Activated CD4-positive, alpha-beta T cell treated with anti-CD3 and anti-CD28 coated beads for 24 hours (primary cell): ENCODE measurements at places on chromosomes 13 and 19.

GRCh38 chr13:112968910-112969691 is at the start of gene MCF2L:
Gene MCF2L (plus strand): TSS chr13:112969214. CDS start chr13:112969380, 166 bp downstream.
- DNase-seq = peak; percentile 44

GRCh38 chr19:1253514-1254080 is 5.2 kb downstream of the MIDN start:
- DNase-seq = no peak

GRCh38 chr19:51726049-51726448 is 2.3 kb upstream of the HAS1 start:
- DNase-seq = no peak

DNA sequence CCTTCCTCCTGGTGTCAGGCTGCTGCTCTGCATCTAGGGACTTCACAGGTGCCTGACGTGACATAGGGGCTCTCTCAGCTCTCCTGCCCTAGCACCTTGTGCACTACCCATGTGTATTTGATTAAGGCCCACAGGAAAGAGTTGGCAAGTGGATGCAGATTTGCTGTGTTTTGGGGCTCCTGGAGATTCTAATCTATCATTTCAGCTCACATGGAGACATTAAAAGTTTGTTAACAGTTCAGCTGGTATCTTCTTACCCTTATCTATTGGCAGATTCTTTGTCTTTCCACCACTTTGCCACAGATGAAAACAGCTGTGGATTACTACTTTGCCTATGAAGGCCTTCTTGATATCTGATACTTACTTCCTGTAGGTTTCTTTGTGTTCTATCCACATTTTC is 41.9 kb downstream of the WASF3 start:
- no peak for DNase-seq

- DNase-seq = no peak
Observed at GRCh38 chr19:50416034-50416977, 2.4 kb upstream of the SPIB start.

GRCh38 chr13:114062754-114063153 is 69.7 kb downstream of the RASA3 start:
- no peak for DNase-seq

DNA sequence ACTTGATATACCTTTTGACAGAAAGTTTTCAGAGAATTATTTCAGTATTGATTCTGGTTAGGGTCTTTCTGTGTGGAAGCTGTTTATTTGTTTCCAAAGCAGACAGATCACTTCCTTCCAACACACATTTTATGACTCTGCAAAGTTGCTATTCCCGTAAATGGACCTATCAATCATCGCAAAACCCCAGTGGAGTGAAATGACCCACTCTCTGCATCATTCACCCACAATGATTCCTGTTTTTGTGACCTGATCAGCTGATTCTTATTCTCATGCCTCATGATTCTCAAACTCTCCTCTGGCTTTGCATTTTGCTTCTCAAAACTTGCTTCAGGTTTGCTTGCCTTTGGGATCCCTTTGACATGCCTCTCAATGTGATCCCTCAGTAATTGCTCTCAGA is 453.7 kb downstream of the PCDH17 start:
- no peak for DNase-seq

DNA sequence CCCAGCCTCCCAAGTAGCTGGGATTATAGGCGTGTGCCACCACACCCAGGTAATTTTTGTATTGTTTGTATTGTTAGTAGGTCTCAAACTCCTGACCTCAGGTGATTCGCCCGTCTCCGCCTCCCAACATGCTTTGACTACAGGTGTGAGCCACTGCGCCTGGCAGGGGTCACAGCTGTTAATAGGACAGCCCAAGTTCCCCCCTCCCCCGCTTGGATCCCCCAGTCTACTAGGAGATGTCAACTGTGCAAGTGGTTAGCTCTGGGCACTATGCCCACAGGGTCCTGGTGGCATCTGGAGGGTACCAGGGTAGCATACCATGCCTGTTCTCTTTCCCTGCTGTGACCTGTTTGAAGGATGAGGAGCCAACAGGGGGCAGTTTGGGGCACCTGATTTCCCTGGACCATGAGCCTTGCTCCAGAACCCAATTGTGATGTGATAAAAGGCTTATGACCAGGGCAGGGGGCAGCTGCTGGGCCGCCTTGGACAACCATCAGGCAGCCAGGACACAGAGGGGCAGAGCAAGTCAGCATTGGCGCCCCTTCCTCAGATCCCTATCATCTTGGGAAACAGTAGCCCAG is at the start of gene TSPAN16:
TSS of gene TSPAN16 (plus strand) at position 496 of the 581 bp plus-strand sequence. CDS start 138 bp downstream, outside the sequence.
- DNase-seq = no peak

DNA sequence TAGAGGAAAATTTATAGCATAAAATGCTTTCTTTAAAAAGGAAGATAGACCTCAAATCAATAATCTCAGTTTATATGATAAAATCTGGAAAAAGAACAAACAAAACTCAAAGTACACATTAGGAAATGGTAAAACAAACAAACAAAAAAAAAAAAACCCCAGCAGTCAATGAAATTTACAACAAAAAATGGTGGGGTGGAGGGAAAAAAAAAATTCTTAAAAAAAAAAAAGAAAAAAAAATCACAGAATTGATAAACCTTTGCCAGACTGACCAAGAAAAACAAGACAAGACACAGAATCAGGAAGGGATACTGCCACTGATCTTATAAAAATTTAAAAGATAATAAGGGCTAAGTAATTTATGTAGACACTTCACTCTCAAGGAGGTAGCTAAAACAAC is 11.2 kb downstream of the TUBGCP3 start:
- DNase-seq = no peak

DNA sequence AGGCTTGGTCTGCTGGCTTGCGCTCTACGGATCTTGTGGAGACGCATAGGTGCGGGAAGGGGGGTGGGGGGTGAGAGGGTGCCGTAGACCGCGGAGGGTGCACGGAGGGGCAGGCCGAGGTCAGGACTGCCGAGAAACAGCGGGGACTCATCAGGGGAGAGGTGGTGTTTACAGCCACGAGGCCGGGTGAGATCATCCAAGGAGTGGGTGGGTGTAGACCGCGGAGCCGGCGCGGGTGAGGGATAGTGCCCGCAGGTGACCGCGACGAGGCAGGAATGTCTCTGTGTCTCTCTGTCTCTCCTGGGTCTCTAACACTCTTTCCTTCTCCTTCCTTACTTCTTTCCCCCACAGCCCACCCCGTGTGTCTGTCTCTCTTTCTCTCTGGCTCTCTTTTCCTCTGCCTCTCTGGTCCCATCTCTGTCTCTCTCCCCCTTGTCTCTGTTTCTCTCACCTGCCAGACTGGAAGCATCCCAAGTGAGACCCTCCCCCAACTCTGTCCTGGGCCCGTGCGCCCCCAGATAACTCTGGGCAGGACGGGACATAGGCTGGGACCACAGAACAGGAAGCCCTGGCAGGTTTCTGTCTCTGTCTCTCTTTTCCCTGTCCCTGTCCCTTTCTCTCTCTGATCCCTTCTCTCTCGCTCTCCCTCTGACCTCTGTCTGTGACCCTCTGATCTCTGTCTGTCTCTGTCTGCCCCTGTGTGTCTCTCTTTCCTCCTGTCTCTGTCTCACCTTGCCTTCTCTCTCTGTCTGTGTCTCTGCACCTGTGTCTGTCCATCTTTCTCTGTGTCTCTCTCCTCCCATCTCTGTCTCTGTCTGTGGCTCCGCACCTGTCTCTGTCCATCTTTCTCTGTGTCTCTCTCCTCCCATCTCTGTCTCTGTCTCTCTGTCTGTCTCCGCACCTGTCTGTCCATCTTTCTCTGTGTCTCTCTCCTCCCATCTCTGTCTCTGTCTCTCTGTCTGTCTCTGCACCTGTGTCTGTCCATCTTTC is 1.8 kb upstream of the KLK4 start:
- DNase-seq = no peak

- no peak for DNase-seq
Observed at GRCh38 chr19:15828121-15828610, 12.7 kb upstream of the OR10H1 start.

- no peak for DNase-seq
Observed at GRCh38 chr19:5719274-5719960, 529 bp downstream of the LONP1 start.

DNA sequence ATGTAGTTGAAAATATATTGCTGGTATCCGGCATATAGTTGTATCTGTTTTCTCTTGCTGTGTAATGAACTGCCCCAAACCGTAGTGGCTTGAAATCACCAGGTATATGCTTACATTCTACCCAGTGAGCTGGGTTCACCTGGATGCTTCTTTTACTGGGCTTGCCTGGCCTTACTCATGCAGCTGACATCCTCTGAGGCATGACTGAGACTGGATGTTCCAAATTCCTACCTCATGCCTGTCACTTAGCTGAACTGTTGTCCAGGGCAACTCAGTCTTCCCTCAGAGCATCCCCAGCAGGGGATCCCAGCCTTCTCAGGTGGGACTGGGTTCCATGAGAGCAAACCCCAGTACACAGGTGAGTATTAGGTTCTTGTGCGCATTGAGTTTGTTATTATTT is 66.8 kb downstream of the IFT88 start:
- no peak for DNase-seq

DNA sequence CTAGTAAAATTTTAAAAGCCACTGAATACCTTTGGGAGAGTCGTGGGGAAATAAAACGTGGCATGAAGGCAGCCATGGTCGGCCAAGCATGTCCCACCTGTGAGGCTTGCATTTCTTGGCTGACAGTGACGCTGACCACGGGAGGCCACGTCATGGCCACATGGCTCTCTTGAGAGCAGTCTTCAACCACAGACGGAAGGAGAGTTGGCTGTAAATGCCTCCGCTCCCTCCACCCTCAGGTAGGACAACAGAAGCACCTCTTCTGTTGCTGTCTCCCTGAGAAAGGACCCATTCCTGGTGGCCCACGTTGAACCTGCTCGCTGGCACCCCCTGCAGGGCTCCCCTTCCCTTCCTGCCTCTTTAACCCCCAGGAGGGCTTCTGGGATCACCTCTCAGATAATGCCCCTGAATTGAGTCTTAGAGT is 10.6 kb upstream of the LRRC25 start:
- no peak for DNase-seq

DNA sequence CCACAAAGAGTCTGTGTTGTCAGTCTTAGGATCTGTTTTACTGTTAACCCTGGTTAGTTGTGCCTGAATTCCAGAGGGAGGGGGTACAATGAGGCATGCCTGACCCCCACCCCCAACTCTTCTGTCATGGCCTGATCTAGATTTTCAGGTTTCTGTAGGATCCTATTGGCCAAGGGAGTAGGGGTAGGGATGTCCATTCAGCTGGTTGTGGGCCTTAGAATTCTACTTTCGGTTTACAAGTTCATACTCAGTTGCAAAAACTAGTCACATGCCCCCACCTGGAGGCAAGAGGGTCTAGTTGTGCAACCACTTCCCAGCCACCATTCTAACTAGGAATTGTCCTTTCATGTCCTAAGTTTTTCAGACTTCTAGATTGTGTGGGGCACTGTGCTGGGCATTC is 94.3 kb upstream of the MBNL2 start:
- no peak for DNase-seq
